ENCODE measurements at places on chromosomes 6 and 20. TPM values are rescaled to one million over a fixed set of nuclear protein-coding genes. Genes with fewer than 3 reads are reported as not detected.
A peak's percentile ranks its signal among the peaks of the same experiment; 100 is the strongest.

DNA sequence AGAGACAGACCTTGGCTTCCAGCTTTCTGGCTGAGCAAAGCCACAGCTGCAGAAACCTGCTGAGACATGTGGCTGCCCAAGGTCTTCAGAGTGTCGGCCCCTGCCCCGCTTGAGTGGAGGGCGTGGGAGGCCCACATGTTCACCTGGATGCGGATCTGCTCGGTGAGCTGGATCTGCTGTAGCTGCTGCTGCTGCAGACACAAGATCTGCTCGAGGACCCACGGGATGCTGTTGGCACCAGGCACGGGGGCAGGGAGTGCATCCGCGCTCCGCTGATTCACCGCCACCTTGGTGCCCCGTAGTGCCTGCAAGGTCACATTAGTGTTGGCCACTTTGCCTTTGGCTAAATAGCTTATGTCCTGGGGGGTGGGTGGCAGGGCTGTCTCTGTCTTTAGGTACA, 10.7 kb downstream of the SALL4 start:
- no peak overlapping the region for H3K4me3 ChIP-seq
- H3K27me3 ChIP-seq = no peaks in the 10 kb centered on the region
- H3K36me3 ChIP-seq = no peaks in the 10 kb centered on the region
- H3K4me1 ChIP-seq = no peaks in the 10 kb centered on the region
- DNase-seq = no peak

DNA sequence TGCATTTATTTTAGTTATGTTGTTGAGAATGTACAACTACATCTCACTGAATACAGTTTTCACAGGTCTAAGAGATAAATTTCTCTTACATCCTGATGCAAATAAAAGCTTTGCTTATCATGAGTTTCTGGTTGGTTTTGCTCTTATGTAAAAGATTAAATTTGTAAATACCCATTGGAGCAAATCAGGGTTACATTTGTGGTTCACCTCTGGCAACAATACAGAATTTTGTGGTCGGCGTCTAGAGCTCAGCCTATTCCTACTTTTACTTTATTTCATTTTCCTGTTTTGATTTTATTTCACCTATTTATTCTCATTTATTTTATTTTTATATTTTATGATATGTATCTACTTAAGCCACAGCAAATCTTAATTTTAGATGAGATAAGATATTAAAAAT, 271.9 kb upstream of the MARCKS start:
- H3K27me3 ChIP-seq = no peaks in the 10 kb centered on the region
- no peaks in the 10 kb centered on the region for H3K36me3 ChIP-seq
- no peak for DNase-seq
- no peak overlapping the region for H3K4me3 ChIP-seq

DNA sequence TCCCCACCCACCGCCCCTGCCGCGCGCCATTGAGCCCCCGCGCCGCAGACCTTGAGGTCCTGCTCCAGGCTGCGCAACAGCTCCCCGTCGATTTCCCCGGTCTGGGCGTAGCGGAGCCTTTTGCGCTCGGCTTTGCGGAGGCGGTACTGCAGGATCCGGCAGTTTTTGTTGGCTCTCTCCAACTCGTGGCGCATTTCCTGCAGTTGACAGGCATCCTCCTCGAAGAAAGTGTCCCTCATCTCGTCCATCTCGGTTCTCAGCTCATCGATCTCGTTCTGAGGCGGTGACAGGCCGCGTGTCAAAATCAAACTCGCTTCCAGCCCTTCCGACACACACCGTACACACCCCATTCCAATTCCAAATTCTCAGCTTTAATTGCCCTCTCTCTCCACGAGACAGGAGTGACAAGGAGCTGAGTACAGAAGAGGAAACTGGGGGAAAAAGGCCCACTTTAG, 4.3 kb downstream of the MTCL3 start:
- H3K27ac ChIP-seq = peak overlapping the region; percentile 38
- peak; percentile 83 for DNase-seq
- H3K4me3 ChIP-seq = peak overlapping the region; percentile 79
- H3K4me1 ChIP-seq = peaks cover 14% of the 10 kb centered on the region

DNA sequence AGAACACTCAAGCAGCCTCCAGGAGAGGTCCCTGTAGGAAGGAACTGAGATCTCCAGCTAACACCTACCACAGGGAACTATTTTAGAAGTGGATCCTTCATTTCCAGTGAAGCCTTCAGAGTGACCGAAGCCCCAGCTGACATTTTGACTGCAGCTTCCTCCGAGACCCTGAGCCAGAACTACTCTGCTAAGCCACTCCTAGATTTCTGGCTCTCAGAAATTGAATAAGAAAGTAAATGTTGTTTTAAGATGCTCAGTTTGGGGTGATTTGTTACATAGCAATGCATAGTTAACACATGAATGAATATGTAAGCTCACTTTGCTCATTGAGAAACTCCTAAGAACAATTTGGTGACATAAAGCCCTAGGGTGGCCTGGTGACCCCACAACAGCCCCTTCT, 5.5 kb downstream of the TULP1 start:
- H3K4me3 ChIP-seq = no peak overlapping the region
- H3K36me3 ChIP-seq = no peaks in the 10 kb centered on the region
- H3K27ac ChIP-seq = no peak overlapping the region

FAM217A gene
- not detected for total RNA-seq

All from osteoblast (primary cell).